ENCODE measurements at places on chromosomes 3 and 15. TPM values are rescaled to one million over a fixed set of nuclear protein-coding genes. Genes with fewer than 3 reads are reported as not detected.

DNA sequence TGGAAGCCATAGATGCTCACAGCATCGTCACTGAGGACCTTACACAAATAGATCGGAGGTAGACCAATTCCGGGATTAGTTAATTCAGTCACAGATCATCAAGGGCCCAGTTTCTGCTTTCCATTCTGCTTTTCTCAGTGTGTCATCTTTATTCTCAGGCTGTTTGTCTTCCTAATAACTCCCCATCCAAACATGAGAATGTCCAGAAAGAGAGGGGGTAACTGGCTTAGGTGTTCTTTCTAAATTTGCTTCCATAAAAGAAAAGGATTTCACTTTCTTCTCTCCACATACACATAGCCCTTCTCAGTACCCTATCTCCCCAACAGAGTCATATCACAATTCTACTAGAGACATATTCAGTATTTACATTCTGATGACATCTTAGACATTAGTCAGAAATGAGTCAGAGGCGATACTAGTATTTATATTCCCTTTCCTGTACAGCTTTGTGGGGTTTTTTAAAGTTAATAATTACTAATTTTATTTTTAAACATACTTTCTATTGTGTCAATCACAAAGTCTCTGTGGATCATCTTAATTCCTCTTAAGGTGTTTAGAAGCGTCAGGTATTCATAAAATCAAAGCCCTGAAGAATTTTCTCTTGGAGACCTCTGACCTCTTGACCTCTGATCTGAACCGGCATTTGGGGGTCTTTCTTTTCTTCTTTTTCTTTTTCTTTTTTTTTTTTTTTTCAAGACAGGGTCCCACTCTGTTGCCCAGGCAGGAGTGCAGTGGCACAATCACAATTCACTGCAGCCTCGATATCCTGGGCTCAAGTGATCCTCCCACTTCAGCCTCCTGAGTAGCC lies 24.3 kb upstream of the IL12A start:
- DNase-seq = no peak

DNA sequence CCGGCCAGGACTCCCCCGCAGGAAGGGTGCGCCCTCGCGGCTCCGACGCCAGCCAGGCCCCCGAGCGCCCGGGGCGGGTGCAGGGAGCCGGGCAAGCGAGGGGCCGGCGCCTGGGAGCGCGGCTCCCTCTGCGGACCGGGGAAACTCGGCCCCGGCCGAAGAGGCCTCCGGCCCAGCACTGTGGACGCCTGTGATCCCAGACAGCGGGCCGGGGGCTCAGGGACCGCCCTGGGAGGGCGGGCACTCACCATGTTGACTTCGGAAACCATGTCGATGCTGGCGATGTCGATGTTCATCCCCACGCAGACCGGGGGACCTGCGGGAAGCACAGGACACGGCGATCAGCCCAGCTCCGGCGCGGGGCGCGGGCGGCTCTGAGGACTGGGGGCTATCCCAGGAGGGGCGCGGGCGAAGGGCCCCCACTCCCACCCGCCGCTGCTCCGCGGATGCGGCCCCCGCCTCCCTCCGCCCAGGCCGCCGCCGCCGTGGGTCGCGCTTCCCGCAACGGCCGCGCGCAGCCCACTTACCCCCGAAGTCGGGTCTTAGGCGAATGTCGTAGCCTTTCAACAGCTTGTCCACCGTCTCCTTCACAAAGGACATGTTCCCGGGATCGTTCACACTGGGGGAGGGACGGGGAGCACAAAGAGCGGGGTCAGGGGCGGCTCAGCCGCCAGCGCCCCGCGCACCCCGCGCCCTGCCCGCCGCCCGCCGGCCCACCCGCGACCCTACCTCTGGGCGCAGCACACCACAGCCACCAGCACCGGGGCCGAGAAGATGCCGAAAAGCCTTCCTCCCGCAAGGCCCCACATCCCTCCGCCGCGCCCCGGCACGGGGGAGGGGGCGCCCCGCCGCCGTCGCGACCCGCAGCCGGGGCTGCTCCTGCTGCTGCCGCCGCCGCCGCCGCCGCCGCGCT lies at the start of gene GABRB3:
Gene GABRB3, minus strand, starts transcription at position 913 of the 913 bp plus-strand sequence.
- DNase-seq = no peak

- DNase-seq = no peak
Measured at GRCh38 chr3:186442162-186442561, 80.1 kb upstream of the DGKG start.

DNA sequence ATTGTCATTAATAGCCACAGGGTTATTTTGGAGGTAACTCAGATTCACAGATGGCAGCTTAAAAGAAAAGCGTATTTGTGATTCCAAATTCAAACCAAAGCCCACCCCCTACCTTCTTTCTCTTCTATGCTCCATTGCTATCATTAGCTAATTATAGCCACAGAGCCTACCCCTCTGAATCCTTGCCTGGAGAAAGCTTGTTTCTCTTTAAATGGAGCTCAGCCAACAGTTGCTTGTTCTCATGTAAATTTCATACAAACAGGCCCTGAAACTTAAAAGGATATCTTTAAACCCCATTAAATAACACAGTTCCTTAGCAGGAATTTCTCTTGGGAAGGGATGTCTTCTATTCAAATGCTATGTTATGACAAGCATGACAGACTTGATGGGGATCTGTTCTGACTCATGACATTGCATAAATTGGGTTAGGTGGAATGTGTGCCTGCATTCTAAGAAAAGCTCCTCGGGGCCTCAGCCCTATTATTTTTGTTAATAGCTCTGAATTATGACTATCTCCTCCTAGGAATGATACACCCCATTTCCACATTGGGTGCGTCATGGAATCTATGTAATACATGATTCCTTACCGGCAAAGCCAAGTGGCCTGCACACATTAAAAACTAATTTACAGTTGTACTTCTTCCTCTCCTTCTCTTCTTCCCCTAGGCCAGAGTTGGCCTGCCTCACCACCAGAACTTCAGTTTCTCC lies 265.8 kb downstream of the TAFA4 start:
- DNase-seq = no peak

DNA sequence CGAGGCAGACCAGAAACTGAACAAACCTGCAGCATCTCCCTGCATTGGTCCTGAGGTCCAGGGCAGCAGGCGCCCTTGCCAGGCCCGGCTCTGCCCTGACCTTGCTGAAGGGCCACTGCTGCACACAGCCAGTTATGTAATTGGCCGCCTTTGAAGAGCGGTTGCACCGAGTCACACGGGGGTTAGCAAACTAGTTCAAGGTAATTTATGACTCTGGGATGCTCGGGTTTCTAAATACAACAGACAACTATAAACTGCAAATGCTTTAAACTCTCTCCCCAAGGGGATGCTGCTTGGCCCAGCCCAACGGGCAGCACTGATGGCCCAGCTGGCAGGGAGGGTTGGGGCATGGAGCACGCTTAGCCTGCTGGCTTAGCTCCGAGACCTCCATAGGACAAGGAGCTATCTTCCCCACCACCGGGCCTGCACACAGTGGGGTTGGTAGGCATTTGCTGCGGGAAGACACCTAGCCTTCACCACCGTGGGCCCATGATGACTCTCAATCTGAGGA lies 60.3 kb upstream of the IQSEC1 start:
- DNase-seq = peak; percentile 40

DNA sequence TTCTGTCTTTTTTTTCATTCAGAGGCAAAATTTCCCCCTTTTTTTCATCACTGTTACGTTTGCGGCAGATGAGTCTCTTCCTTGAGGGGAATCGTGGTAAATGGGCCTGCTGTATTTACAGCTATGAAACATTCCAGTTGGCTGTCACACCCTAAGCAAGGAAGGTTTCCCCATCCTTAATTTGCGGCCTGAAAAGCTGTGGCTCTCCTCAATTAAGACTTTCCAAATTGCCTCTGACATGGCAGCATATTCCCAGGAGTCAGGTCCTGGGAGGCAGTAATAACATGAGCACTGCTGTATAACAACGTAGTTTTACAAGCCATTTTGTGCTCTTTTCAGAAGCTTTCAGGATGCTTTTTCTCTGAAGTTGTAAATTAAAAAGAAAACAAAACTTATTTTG lies 420.9 kb downstream of the LPP start:
- no peak for DNase-seq

- DNase-seq = no peak
Measured at GRCh38 chr15:72825829-72826228, 42.3 kb upstream of the ADPGK start.

GRCh38 chr3:133937756-133938601 lies 42.3 kb upstream of the RAB6B start:
- no peak for DNase-seq

- no peak for DNase-seq
Measured at GRCh38 chr3:153087595-153088566, 74.1 kb upstream of the RAP2B start.

DNA sequence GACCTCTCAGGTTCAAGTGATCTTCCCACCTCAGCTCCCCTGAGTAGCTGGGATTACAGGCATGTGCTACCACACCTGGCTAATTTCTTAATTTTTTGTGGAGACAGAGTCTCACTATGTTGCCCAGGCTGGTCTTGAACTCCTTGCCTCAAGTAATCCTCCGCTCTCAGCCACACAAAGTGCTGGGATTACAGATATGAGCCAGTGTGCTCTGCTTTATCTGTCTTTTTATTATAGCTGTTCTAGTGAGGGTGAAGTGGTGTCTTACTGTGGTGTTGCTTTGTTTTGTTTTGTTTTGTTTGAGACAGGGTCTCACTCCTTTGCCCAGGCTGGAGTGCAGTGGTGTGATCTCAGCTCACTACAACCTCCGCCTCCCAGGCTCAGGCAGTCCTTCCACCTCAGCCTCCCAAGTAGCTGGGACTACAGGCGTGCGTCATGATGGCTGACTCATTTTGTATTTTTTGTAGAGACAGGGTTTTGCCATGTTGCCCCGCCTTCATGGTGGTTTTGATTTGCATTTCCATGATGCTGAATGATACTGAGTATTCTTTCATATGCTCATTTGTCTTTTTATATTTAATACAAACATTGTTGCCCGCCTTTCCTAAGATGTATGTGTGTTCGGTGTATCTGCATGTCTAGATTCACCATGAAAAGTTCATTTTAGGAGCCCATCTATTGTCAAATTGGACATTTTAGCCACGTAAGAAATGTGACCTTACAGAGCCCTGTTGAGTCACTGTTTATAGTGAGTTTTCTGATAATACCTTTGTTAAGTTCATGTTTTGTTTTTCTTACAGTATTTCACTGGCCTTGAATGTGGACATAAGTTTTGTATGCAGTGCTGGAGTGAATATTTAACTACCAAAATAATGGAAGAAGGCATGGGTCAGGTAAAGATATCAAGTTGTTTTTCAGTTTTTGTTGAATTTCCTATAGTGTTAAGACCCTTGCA lies 80.6 kb downstream of the ARIH1 start:
- no peak for DNase-seq

- DNase-seq = no peak
Measured at GRCh38 chr3:71006810-71007785, 576.4 kb downstream of the FOXP1 start.

- peak; percentile 54 for DNase-seq
Measured at GRCh38 chr15:28904541-28905315, 19.0 kb downstream of the APBA2 start.

- no peak for DNase-seq
Measured at GRCh38 chr3:14587740-14588360, 47.7 kb upstream of the GRIP2 start.

GRCh38 chr3:129330409-129330808 lies 51.7 kb downstream of the HMCES start:
- no peak for DNase-seq

DNA sequence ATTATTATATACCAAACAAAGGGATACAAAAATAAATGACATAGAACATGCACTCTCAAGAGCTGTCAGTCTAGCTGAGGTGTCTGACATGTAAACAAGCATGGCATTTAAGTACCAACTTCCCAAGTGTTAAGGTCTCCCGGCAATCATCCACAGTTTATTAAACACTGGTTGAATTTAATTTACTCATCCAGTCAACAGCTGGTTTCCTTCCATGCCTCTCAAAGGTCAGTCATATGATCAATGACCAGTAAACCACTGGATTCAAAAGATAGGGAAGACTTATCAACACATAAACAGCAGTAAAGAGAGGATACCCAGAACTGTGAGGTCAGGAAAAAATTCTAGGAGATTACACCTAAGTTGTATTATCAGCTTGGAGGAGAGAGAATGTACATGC lies 80.4 kb downstream of the ADAM10 start:
- no peak for DNase-seq

DNA sequence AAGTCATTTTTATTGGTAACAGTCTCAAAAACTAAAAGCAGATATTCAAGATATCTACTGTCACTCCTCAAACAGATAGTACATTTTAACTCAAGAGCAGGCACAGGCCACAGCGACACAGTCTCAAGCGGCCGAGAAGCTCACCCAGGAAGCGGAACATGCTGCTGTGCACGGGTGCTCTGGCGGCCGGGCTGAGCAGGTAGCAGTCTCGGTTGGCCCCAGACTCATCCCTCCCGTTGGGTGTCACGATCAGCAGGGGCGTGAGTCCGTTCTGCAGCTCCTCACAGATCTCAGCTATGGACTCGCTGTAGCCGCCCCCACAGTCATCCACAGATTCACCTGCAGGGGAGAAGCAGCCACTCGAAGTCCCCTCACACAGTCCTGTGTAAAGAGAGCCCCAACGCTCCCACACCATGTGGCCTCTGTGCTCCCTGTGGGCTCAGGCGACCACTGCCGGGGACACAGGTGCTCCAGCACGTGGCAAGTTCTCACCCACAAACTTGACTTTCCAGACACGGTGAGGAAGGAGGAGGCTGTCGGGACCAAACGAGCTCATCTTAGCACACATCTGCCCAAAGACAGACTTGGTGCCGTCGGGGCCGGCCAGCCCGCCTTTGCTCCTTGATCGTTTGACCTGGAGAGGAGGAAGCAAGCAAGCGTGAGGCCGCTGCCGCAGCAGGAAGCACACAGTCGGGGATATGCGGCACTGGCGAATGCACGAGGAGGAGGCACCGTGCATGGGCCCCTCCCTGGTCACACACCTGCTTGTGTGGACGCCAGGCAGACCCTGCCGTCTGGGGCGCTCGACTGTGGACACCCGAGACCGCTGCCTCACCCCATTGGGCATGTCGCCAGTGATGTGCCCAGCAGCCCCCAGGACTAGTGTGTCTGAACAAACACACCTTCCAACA lies 17.7 kb upstream of the OCA2 start:
- peak; percentile 75 for DNase-seq

GRCh38 chr3:100060685-100061484 lies 53.4 kb downstream of the FILIP1L start:
- no peak for DNase-seq

THBS1 gene
- 585 TPM for total RNA-seq

ARIH2 gene
- total RNA-seq = 59.2 TPM

PATL2 gene
- 2.2 TPM for total RNA-seq

RTP3 gene
- total RNA-seq = not detected

SYNPR gene
- not detected for total RNA-seq

IGF2BP2 gene
- 4.1 TPM for total RNA-seq

GCNT3 gene
- total RNA-seq = not detected

HOMER2 gene
- 3.0 TPM for total RNA-seq

IMPG2 gene
- total RNA-seq = 0.65 TPM

FSIP1 gene
- total RNA-seq = 1.00 TPM

GRK7 gene
- total RNA-seq = not detected

RYR3 gene
- total RNA-seq = 9.7 TPM

UROC1 gene
- not detected for total RNA-seq

Measured in posterior vena cava (tissue), 2 donors.